Activated CD8-positive, alpha-beta T cell treated with anti-CD3 and anti-CD28 coated beads for 36 hours (primary cell): ENCODE measurements at places on chromosomes 4 and X. TPM values are rescaled to one million over a fixed set of nuclear protein-coding genes. Genes with fewer than 3 reads are reported as not detected.
A peak's percentile ranks its signal among the peaks of the same experiment; 100 is the strongest.

DNA sequence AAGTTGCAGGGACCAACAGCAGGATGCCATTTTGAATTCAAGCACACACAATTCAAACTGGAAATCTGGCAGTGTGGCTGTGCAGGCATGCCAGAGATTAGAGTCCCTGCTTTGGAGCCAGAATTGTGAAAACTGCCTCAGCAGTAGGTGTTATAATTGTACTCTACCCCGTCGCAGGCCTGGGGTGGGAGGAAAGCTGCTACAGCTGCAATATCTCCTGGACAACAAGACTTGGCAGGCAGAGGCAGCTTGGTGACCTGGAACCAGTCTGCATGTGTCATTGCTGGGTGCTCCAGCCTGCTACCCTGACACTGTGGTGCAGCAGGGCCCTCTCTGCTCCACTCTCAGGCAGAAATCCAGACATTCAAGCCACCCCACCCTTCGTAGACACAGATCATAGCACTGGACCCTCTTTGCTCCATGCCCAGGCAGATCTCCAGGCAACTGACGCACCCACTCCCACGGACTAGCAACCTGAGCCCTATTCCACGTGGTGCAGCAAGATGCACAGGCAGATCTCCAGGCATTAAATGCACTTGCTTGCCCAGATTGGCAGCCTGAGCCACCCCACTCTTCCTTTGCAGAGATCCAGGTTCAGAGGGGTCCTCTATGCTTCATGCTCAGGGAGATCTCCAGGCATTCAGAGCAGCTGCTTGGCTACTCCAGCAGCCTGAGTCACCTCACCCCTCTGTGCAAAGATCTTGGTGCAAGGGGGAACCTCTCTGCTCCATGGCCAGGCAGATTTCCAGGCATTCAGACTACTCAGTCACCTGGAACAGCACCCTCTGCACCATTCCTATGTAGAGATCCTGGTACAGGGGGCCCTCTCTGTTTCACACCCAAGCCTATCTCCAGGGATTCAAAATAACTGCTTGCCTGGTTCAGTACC lies 140.5 kb downstream of the LRBA start:
- peaks cover 13% of the 10 kb centered on the region for H3K4me1 ChIP-seq
- no peak overlapping the region for H3K27ac ChIP-seq
- peaks cover 42% of the 10 kb centered on the region for H3K36me3 ChIP-seq
- no peaks in the 10 kb centered on the region for H3K27me3 ChIP-seq
- H3K4me3 ChIP-seq = no peak overlapping the region
- no peak for DNase-seq

Gene FGFR3
- 0.07 TPM for total RNA-seq

DNA sequence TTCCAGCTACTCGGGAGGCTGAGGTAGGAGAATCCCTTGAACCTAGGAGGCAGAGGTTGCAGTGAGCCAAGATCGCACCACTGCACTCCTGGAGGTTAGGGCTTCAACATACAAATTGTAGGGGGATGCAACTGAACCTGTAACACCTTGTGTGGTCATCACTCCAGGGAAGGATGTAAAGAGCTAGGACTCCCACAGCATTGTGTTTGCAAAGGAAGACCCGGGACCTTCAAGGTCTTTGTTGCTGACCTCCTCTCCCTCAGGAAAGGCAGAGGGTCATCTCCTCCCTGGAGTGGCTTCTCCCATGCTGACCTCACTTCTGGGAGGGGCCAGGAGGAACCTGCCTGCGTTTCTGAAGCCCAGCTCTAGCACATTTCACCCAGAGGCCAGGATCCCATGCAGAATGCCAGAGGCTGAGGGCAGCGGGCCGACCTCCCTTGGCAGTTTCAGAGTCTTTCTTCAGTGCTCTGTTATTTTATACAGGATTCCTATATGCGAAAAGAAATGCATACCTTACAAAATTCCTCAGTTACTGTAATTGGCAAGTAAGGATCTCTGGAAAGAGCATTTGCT lies 80.2 kb downstream of the HTRA3 start:
- H3K4me1 ChIP-seq = no peaks in the 10 kb centered on the region
- H3K4me3 ChIP-seq = no peak overlapping the region
- peaks cover 1% of the 10 kb centered on the region for H3K27me3 ChIP-seq
- no peak overlapping the region for H3K27ac ChIP-seq
- no peak for DNase-seq

DNA sequence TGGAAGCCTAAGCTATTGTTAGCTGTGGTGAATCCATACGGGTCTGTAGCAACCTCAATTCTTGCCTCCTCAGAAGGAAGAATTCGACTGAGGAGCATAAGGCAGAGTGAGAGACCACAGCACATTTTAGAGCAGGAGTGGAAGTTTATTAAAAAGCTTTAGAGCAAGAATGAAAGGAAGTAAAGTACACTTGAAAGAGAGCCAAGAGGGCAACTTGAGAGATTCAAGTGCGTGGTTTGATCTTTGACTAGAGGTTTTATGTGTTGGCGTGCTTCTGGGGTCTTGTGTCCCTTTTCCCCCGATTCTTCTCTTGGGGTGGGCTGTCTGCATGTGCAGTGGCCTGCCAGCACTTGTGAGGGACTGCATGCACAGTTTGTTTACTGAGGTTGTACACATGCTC lies 880.6 kb upstream of the INTU start:
- H3K4me1 ChIP-seq = no peaks in the 10 kb centered on the region
- H3K27ac ChIP-seq = no peak overlapping the region
- no peaks in the 10 kb centered on the region for H3K27me3 ChIP-seq
- H3K36me3 ChIP-seq = no peaks in the 10 kb centered on the region
- no peak overlapping the region for H3K4me3 ChIP-seq

Gene PLK4
- 42.0 TPM for total RNA-seq

Gene ARMCX1
- total RNA-seq = 3.9 TPM

- peaks cover 76% of the 10 kb centered on the region for H3K4me1 ChIP-seq
- H3K27ac ChIP-seq = peak overlapping the region; percentile 42
- no peak for DNase-seq
- no peak overlapping the region for H3K4me3 ChIP-seq
Observed at GRCh38 chrX:118508635-118509034, 13.0 kb downstream of the DOCK11 start.

Gene CITED1
- not detected for total RNA-seq

Gene NPY1R
- total RNA-seq = not detected
